ENCODE measurements at places on chromosomes 16 and 17.
A peak's percentile ranks its signal among the peaks of the same experiment; 100 is the strongest.

DNA sequence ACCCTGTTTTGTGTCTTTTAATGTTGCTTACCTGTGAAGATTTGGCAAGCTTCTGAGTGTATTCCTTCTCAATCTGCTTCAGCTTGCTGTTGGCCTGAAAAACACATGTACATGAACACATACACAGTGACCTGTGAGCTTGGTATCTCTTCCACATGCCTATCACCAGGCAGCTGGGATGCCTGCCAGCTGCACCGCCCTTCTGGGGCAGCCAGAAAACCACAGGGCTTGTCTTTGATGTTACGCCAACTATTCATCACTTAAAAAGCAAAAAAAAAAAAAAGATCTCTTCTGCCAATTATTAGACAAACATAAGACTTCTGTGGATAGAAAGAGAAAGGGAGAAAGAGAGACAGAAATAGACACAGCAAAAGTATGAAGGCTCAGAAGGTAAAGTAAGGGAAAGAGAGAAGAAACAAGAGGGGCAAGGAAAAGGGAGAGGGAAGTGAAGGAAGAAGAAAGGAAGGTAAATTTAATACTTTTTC lies 189.2 kb upstream of the AXIN2 start:
- DNase-seq: peak; percentile 98

DNA sequence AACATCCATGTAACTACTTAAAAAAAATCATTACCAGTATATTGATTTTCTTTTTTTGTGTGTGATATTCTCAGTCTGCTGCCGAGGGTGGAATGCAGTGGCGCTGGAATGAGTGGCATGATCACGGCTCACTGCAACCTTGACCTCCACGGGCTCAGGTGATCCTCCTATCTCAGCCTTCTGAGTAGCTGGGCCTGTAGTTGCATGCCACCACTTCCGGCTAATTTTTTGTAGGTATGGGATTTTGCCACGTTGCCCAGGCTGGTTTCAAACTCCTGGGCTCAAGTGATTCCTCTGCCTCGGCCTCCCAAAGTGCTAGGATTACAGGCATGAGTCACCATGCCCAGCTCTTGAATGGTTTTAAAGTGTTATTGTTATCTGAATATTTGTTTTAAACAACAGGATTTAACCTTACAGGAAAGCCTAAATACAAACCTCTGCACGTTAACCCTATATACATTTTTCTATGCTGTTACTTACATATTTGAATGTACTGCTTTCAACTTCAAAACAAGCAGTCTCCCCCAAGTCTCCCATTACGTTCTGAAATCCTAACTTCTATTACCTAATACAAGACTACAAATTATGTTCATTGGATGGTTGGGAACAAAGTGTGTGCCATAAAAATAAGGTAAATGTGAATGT lies 61.7 kb downstream of the KPNA2 start:
- DNase-seq: no peak

DNA sequence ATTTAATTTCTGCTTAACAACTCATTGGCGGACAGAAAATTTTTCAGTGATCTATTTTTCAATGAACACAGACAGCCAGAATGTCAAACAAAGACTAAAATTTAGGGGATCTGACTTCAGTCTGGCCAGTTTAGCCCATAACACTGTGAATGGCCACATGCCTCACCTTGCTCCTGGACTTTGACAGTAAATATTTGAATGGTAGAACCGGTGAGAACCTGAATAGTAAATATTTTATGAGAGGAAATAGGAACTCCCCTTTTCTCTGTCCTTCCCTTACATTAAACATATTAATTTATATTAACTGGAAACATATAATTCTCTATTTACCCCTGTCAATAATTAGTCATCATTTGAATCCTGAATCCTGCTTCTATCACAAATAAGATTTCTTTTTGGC lies 942.1 kb downstream of the KCNJ2 start:
- DNase-seq: no peak

DNA sequence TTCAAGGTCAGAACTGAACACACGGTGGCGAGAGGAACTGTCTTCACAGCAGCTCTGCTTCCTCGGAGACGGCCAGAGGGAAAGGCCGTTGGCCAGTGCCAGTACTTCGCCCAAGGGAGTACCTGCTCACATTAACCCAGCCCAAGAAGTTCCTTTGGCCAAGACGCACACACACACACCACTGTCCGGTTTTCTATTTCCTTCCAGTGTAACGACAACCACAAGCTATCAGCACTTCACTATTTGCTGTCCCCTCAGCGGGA lies 744 bp upstream of the GGNBP2 start:
- peak; percentile 70 for DNase-seq

DNA sequence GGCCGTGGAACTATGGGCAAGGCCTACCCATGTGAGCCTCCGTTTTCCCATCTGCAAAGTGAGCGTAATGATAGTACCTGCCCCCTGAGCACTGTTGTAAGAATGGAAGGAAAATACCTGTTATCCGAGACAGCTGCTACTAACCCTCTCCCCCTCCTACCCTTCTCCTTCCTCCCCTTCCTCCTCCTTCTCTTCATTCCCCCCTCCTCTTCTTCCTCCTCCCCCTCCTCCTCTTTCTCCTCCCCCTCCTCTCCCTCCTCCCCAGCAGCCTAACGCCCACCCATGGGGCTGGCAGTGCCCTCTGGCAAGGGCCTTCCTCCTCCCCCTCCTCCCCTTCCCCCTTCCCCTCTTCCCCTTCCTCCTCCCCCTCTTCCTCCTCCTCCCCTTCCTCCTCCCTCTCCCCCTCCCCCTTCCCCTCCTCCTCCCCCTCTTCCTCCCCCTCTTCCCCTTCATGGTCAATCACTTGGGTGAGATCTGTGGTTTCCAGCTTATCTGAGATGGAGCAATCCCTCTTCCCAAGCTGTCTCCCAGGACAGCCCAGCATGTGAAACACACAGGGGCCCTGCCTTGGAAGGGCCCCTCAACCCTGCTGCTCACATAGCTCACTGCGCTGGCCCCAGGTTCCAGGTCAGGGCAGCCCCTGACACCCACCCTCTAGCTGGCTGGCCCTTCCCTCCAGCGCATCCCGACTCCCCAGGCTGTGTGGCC lies 6.4 kb downstream of the ZFPM1 start:
- no peak for DNase-seq

DNA sequence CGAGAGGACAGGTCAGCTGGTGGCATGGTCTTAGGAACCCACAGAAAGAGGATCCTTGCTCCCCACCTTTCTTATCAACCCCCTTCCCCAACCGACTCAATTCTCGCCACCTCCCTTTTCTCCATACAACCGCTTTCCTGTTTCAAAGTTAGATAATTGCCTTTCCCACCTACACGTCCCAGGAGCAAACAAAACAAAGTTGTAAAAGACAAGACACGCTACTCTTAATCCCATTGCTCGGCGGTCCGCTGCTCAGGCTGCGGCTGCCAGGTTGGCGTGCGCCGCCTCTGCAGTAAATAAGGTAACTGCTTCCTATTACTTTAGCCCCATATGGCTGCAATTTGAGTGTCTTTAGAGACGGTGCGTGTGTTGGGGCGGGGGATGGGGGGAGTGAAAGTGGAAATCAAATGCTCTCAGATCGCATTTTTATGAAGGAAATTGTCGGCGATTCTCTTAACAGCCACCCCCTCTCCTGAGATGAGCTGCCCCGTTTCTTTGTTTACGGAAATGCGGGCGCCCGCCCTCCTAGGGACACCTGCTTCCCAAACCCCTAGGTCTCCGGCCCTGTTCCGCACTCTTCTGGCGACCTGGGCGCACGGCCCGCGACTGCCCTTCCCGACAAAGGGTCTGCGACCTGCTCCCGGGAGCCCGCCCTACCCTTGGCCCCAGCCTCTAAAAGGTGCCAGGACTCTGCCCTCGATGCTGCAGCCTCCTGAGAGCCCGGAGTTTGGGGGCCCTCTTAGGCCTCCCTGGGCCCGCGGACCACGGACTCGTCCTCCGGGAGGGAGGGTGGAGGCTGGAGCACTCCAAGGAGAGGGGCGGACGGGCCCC lies 3.7 kb upstream of the CBX8 start:
- DNase-seq: peak; percentile 57

- no peak for DNase-seq
Observed at GRCh38 chr16:72934636-72935403, 113.1 kb downstream of the ZFHX3 start.

DNA sequence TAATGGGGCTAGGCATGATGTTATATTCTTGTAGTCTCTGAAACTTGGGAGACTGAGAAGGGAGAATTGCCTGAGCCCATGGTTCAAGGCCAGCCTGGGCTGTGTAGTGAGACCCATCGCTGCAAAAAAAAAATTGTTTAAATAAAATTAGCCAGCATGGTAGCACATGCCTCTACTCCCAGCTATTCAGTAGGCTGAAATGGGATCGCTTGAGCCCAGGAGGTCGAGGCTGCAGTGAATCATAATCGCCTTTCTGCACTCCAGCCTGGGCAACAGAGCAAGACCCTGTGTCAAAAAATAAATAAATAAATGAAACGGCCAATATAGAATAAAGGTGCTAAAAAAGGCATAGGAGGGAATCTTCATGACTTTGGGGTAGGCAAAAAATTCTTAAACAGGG lies 13.9 kb upstream of the SLX4 start:
- DNase-seq: no peak

GRCh38 chr16:84829168-84829965 lies 9.6 kb downstream of the CRISPLD2 start:
- peak; percentile 98 for DNase-seq

DNA sequence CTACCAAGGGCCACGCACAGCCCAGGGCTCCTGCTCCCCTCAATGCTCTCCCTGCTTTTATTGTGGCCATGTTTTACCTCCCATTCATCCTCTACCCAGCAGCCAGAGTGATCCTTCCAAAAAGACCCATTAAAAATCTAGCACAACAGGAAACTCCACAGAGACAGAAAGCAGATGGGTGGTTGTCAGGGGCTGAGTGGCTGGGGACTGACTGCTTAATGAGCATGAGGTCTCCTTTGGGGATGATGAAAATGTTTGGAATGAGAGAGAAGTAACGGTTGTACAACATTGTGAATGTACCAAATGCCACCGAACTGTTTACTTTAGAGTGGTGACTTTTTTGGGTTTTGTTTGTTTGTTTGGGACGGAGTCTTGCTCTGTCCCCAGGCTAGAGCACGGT lies 107.4 kb downstream of the GAS7 start:
- no peak for DNase-seq

- peak; percentile 91 for DNase-seq
Observed at GRCh38 chr17:7573324-7574080, 5.9 kb upstream of the CD68 start.

DNA sequence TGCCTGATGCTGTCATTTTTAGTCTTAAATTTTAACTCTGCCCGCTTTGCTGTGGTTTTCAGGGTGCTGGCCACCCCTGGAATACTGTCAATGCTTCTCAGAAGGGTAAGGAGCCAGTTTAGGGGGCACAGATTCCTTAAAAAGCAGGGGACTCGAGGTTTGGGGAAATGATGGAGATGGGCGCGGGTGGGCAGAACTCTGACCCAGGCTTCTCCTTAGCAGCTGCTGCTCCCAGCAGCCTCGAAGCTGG lies 23.7 kb downstream of the STAT5A start:
- DNase-seq: no peak

DNA sequence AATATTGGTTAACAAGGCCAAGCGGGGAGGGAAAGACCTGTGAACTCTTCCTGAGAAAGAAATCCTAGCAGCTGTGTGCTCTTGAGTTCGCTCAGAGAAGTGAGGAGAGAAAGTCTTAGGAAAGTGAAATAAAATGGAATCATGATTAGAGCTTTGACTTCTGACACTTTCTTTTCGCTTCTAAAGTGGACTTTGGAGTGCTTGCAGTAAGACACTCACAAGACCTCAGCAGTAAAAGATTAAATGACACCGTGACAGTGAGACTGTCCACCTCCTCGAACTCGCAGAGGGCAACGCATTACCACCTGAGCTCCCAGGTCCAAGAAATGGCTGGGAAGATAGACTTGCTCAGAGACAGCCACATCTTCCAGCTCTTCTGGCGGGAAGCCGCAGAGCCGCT lies 71.2 kb downstream of the RNF213 start:
- no peak for DNase-seq

DNA sequence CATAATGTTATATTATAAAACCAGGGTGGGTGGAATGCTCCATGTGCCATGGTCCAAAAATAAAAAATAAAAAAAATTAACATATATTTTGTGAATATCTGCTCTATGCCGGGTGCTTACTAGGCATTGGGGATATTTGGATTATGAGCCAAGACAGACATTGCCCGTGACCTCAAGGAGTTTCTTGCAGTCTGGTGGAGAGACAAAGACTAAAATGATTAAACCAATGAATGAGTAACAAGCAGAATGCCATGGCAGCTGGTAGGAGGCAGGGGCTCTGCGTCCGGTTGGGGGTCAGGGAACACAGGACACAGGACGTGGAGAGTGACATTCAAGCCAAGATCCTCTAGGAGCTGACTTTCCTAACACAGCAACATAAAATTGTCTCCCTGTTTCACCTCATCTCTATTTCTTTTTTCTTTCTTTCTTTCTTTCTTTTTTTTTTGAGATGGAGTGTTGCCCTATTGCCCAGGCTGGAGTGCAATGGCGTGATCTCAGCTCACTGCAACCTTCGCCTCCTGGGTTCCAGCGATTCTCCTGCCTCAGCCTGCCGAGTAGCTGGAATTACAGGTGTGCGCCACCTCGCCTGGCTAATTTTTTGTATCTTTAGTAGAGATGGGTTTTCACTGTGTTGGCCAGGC lies 35.4 kb downstream of the RGS9 start:
- DNase-seq: no peak

DNA sequence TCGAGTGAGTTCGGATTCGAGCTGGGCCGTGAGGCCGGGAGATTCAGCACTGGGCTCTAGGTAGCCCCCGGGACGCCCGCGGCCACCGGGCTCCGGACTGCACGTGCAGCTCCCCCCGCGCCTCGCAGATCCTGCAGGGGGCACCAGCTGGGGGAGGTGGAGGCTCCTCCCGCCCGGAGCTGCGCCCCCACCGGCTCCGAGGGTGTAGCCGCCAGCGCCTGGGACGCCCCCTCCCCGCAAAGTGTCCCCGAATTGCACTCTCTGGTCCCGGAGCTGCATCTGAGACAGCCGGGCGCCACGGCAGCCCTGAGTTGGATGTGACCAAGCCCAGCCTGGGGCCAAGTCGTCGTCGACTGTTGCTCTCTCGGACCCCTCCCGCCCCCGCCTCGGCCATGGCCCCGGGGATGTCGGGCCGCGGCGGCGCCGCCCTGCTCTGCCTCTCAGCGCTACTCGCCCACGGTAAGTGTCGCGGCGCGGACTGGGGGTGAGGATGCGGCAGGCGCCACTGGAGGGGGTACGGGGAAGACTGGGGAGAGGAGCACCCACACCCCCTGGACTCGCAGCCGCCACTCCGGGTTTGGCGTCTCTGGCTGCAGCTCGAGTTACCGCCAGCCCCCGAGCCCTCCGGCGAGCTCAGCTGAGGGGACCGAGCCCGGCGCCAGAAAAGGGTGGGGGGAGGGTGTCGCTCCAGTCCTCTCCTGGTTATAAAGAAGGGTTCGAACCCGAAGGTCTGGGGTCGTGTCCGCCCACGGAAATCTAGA lies 1.5 kb downstream of the TMEM132E start:
- no peak for DNase-seq
